ENCODE measurements at places on chromosomes 4 and X.

- no peak for DNase-seq
Measured at GRCh38 chr4:85928775-85929591, 430.9 kb downstream of the MAPK10 start.

- DNase-seq: no peak
Measured at GRCh38 chr4:136088211-136088867, 1444.0 kb downstream of the PCDH18 start.

- DNase-seq: no peak
Measured at GRCh38 chr4:97577004-97577403, 566.3 kb downstream of the STPG2 start.

DNA sequence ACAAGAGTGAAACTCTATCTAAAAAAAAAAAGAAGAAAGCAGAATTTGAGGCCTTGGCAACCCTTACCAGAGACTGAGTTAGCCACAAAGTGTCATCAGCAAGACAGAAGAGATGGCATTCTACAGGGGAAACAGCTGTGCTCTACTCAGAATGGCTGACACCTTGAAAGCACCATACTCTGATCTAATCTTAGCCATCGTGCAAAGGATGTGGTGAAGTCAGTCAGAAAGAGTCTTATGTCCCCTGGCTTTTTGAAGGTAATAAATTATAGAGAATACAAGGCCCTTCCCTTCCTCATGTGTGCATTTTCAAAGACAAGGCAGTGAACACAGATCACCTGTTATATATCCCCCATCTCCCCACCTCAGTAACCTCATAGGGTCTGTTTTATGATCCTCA lies 13.2 kb downstream of the CLNK start:
- no peak for DNase-seq

GRCh38 chrX:47223476-47224250 lies 5.2 kb downstream of the CDK16 start:
- no peak for DNase-seq

DNA sequence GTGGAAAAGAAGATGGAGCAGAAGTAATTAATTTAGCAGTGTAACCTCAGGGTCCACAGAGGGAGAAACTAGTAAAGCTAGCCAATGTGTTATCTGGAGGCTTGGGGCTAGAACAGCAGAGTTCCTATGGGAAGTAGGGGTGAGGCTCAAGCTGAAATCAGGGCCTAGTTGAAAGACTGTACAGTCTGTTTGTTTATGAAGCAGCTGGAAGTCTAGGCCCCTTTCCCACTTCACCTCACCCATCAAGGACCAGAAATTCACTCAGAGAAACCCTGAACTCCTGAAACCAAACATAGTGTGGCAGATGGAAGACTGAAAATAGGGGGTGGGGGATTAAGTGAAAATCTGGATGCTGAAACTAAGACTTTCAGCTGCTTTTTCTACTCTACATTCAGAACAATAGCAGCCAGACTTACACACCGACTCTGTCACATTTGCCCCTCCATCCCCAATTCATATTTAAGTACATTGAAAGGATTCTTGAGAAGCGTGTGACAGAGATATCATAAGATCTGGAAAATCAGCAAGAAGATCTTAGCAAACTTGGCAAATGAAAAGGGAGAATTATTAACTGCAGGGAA lies 32.6 kb upstream of the FAM241A start:
- DNase-seq: no peak

- DNase-seq: peak; percentile 93
Measured at GRCh38 chr4:15938182-15938581, 358 bp downstream of the FGFBP1 start.

DNA sequence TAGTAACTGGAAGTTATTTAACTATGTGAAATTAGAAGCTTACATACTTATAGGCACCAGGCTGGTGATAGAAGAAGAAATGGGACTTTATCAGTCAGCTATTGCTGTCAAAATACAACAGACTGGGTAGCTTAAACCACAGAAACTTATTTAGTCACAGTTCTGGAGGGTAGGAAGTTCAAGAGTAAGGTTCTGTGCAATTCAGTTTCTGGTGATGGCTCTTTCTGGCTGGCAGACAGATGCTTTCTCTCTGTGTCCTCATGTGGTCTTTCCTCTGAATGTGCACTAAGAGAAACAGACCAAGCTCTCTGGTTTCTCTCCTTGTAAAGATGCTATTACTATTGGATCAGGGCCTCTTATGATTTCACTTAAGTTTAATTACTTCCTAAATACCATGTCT lies 92.1 kb upstream of the ANKRD50 start:
- no peak for DNase-seq

GRCh38 chr4:69601065-69601464 lies 38.4 kb downstream of the UGT2A2 start:
- DNase-seq: no peak

- no peak for DNase-seq
Measured at GRCh38 chr4:51907006-51907669, 64.2 kb downstream of the DCUN1D4 start.

GRCh38 chrX:23811108-23811651 lies 28.2 kb downstream of the SAT1 start:
- no peak for DNase-seq

DNA sequence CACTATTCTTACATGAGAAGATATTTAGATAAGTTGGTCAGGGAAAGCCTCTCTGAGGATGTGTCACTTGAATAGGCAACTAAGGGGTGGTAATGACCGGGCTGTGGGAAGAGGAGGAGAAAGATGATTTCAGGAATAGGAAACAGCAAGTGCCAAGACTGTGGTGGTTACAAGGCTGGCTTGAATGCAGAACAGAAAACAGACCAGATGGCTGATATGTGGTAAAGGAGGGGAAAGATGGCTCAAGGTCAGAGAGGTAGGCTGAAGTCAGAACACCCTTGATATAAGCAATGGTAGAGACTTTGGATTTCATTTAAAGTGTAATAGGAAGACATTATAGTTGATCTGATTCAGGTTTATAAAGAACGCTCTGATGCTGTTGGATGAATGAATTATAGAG lies 15.0 kb downstream of the TLR7 start:
- DNase-seq: no peak

DNA sequence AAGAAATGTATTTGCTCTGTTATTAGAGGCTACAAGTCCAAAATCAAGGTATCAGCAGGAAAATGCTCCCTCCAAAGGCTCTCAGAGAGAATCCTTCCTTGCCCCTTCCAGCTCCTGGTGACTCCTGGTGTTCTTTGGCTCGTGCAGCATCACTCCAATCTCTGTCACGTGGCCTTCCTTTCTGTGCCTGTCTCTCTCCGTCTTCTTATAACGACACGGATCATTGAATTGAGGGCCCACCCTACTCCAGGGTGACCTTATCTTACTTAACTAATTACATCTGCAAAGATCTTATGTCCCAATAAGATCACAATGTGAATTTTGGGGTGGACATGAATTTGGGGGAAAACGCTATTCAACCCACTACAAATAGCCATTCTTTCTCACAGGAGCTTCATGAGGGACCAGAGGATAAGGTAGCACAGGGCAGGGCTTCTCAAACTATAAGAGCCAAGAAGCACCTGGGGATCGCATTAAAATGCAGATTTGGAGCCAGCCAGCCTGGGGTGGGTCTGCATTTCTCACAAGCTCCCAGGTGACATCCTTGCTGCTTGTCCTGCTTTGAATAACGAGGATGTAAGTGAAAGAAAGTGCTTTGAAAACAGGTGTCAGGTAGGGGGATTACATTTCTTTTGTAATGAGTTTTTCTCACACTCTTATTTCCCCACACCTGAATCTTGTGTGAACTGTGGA lies 41.9 kb upstream of the APLN start:
- DNase-seq: no peak

- no peak for DNase-seq
Measured at GRCh38 chr4:21517126-21517859, 431.3 kb downstream of the KCNIP4 start.

GRCh38 chrX:65926095-65927019 lies 113.5 kb downstream of the VSIG4 start:
- no peak for DNase-seq

GRCh38 chr4:12041828-12042227 lies 613.1 kb upstream of the HS3ST1 start:
- no peak for DNase-seq

GRCh38 chr4:106369456-106370060 lies 980 bp upstream of the GIMD1 start:
- no peak for DNase-seq

- no peak for DNase-seq
Measured at GRCh38 chr4:128311659-128312403, 24.2 kb upstream of the PGRMC2 start.

DNA sequence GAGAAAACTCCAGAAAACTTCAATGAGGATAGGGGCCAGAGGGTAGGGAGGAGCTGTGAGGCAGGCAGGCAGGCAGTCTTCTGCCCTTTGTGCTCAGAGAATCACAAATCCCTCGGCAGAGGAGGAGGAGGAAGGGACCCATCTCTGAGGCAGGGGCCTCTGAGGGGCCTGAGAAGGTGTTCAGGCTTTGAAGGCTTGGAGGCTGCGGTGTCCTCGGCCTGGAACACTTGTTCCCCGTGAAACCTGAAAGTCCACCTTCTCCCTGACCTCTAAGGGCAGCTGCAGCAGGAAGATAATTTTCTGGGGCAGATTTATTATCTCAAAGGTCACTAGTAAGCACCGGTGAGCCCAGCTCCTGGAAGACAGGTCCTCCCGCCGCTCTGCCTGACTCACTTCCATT lies 200.3 kb upstream of the BCOR start:
- no peak for DNase-seq

DNA sequence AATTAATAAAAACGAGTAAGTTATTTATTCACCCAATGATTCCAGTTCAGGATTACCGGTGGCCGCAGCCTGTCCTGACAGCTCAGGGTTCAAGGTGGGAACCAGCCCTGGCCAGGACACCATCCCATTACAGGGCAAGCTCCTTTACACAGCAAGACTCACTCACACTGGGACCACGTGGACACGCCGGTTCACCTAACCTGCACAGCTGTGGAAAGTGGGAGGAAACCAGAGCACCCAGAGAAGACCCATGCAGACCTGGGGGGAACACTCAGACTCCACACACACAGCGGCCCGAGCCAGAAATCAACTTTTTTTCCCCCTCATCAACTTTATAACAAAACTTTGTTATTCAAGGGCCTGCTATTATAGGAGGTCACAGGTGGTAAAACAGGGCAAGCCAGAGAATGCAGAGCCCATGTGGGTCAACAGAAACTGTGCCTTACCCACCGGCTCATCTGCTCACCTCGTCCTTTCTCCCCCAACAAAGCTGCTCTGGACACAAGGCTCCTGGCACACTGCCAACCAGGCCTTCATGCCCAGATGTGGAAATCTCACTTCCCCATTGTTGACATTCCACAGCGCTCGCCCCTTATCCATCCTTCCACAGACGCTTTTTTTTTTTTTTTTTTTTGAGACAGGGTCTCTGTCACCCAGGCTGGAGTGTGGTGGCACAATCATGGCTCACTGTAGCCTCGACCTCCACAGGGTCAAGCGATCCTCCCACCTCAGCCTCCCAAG lies 8.0 kb upstream of the ODAPH start:
- DNase-seq: no peak

- DNase-seq: no peak
Measured at GRCh38 chrX:150421816-150422215, 58.7 kb downstream of the MAMLD1 start.

- no peak for DNase-seq
Measured at GRCh38 chrX:54184474-54184873, 1.4 kb upstream of the FAM120C start.

GRCh38 chr4:81498551-81499099 lies 26.9 kb upstream of the RASGEF1B start:
- no peak for DNase-seq

- DNase-seq: no peak
Measured at GRCh38 chrX:152038804-152039203, 64.3 kb upstream of the GABRE start.

- DNase-seq: no peak
Measured at GRCh38 chrX:64187762-64188150, 17.8 kb downstream of the AMER1 start.

DNA sequence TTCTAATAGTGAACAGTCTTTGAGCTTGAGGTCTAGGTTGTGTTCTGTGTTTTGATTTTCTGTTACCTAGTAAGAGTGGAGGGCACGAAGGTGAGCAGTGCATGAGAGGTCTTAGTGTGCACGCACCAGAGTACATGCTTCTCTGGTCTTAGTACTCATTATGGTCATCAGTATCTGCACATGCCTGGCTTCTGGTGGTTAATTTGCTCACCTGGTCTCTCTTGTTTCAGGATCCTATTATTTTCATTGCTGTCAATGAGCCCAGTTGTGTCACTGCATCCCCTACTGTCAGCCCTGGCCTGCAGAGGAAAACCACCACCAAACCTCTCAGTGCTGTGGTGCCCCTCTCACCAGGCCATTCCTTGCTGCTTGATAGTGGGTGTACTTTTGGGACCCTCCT lies 54.8 kb downstream of the NSUN7 start:
- DNase-seq: no peak

GRCh38 chr4:180081072-180081471 lies 2162.1 kb upstream of the TENM3 start:
- DNase-seq: no peak

GRCh38 chrX:75273483-75273882 lies 402 bp upstream of the UPRT start:
- DNase-seq: no peak

DNA sequence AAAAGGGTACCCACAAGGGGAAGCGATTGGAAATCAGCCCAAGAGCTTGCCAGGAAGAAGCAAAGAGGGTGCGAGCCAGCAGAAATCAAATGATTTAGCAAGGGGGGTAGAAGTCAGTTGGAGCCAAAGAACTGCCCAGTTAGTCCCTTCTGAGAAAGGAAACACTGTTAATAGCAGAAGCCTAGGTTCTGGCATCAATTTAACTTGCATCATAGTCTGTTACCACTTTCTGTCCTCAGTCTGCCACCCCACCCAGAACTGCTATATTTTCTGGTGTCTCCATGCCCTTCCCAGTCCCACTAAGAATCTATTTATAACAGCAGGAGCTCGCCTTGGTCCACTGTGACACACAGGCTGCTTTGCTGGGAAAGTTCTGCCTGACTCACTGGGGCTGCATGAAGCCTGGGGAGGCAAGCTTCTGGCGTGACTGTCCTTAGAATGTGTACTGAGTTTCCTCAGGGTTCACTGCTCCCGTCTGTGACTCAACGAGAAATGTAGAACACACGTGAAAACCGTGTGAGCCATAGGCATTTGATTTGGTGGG lies 157.8 kb upstream of the TTC29 start:
- DNase-seq: no peak

DNA sequence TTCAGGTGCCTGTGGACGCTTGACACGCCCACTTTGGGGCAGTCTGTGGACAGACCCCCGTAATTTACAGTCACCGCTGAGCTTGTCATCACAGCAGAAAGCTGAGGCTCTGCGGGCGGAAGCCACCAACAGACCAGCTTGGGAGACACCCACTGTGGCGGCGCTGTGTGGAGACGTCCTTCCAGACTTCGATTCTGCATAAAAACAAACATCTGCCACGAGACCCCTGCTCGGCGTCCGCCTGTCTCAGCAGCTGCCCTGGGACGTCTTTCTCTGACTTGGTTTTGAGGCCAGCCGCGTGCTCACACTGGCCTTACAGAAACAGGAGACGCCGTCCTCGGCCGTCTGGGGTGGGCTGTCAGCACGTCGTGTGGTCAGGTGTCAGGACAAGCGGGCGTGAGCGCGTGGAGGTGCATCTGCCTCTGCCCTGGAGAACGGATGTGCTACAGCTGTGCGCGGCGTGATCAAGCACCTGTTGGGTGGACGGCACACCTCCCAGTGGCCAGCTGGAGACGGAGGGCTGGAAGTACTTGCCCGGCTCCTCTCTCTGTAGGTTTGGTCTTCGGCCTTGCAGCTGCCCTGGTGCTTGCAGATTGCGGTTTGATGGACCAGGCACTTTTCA lies 37.5 kb downstream of the PIGG start:
- no peak for DNase-seq

Measured in RWPE2 (cell line).